ENCODE measurements at places on chromosomes 6 and 20. TPM values are rescaled to one million over a fixed set of nuclear protein-coding genes. Genes with fewer than 3 reads are reported as not detected.

DNA sequence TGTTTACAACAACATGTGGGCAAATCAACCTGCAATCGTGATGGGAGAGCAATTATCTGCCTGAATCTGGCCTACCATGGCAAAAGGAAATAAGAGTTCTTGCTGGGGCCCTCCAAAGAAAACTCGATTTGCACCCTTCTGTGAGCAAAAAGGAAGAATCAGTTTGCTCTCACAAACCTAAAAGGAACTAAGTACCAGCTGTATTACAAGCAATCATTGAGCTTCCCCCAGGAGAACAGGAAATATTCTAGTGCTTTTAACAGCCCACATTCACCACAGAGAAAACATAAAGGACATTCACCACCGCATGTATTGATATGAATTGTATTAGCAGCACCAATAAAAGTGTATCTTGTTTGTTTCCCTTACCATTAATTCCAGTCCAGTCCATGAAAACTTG is 75.0 kb downstream of the MBOAT1 start:
- no peak for DNase-seq

- no peak for DNase-seq
Observed at GRCh38 chr6:13423252-13423651, 64.1 kb downstream of the GFOD1 start.

DNA sequence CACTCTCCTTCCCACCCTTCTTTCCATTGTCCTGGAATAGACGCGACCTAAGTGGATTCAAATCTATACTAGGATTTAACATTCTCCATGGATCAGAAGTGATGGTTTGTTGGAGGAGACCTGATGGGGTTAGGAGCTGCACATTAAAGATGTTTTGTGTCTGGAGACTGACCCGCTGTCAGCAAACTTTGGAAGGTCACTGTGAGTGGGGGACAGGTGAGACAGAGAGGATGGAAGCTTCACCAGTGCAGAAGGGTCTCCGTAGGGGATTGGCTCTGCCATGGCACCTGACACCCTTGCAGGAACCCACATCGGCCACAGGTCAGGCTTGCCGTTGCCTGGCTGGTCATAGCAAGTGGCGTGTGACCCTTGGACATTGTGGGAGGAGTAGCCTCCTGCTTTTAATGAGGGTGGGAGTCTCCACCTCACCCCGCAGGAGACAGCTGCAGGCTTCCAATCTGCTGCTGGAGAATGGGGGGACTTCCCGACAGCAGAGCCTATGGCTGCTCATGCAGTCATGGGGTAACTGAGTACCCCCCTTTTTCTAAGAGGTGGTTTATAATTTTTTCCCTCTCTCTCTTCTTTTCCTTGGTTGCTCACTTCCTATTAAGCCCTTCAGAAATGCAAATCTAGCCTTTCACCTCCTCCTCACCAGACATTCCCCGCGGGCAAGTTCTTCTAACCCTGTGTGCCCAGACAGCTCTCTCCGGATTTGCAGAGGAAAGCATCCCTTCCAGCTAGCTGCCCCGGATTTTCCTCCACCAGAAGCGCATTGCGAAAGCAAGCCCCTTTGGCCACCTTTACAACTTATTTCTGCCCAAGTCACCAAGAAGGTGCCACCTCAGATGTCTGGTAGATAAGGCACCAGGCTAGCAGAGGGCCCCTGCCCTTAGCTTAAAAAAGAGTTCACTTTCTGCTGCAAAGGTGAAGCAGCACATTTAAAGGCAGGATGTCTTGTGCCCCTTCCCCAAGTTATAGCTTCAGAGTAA is 53.5 kb downstream of the DACT2 start:
- no peak for DNase-seq

DNA sequence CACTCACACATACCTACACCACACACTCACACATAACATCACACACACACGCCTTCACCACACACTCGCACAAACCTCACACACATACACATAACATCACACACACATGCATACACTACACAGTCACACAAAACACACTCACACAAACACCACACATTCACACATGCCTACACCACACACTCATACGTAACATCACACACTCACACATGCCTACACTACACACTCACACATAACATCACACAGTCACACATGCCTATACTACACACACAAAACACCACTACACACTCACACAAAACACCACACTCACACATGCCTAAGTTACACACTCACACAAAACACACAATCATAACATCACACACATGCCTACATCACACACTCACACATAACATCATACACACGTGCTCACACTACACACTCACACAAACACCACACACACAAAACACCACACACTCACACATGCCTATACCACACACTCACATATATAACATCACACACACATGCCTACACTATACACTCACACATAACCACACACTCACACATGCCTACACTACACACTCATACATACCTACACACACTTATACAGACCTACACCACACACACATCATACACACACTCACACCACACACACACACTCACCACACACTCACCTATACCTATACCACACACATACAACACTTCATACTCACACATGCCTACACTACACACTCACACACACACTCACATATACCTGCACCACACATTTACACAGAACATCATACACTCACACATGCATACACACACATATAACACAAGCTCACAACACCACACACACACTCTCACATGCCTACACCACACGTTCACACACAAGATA is 383.5 kb downstream of the C6orf118 start:
- no peak for DNase-seq

The SLC32A1 gene
- total RNA-seq = not detected

The TSPO2 gene
- total RNA-seq = not detected

The CDYL gene
- total RNA-seq = 46.7 TPM

DNA sequence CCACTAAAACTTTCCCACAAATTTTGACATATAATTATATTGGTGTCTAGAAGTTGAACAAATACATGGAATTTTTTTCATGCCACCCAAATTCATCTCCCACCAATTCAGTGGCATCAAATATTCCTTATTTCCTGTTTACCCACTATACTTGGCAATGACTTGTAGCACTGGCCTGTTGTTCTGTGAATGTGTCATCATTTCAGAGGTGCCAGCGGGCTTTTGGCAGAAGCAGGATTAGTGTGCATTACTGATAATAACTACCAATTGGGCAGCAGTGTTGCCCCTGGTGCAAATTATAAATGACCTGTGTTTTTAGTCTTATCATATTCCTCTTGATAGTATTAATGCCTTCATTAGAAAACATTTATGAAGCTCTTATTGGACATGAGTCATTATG is 121.3 kb downstream of the TFAP2B start:
- DNase-seq = no peak

GRCh38 chr6:32967151-32968091 is 973 bp upstream of the BRD2 start:
- DNase-seq = no peak

The NRSN1 gene
- not detected for total RNA-seq

DNA sequence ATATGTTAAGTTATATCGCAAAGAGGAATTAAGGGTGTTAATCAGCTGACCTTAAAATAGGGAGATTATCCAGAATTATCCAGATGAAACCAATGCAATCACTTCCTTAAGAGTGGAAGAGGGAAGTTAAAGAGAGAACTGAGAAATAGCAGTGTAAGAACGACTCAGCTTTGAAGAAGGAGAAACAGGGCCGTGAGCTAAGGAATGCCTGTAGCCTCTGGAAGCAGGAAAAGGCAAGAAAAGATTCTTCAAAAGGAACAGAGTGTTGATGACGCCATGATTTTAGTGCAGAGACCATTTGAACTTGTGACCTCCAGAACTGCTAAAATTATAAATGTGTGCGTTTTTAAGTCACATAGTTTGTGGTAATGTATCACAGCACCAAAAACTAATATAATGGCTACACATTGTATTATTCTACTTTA is 32.7 kb downstream of the ILRUN start:
- no peak for DNase-seq

- no peak for DNase-seq
Observed at GRCh38 chr6:116682334-116682712, 1.3 kb downstream of the KPNA5 start.
